Stimulated activated CD4-positive, alpha-beta T cell treated with anti-CD3 and anti-CD28 coated beads, Interleukin-15, amount 100 ng/mL, for 24 hours (primary cell): ENCODE measurements at places on chromosomes 4 and X.

GRCh38 chr4:155005395-155006090 is 202.9 kb upstream of the NPY2R start:
- no peak for DNase-seq

- no peak for DNase-seq
These were observed 24.4 kb downstream of the CLCN3 start for GRCh38 chr4:169644802-169645201.

DNA sequence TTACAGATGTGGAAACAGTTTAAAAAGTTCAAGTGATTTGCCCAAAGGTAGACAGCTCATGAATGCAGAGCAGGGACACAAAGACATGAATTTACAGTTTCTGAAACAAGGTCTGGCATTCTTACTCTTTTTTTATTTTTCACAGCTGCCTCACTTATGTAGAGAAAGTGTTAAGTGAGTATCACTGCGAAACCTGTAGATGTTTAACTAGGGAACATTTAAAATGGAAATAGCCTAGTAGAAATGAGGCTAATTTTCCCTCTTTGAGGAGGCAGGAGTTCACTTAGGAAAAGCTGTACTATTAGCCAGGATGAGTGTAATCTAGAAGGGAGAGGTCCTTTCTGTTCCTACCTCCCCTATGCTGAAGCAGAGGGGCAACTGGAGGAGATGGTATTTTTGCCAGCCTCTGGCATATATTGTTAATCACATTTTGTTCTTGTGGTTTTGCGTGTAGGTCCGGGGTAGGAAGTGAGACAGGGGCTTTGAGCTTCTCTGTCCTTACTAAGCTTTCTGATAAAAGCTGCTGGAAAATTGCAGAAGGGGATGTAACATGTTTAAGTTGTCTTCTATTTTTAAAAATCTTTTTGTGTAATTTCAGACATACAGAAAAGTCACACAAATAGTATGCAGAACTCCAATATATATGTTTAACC is 492.8 kb upstream of the NR3C2 start:
- no peak for DNase-seq

DNA sequence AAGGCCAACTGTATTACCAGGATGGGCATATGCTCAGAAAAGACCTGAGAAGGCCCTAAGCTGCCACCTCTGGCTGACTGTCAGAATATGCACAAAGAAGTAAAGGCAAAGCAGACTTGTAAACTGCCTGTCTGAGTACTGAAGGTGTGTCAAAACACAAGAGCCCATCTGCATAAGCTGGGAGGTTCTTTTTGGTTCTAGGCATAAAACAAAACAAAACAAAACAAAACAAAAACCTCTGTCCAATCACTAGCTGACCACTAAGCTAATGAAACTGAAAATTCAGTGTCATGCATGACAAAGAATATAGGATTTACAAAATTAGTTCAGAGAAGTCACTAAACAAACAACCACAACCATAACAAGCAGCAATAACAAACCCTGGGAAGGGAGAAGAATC is 20.6 kb downstream of the SH3D19 start:
- DNase-seq, result no peak
